ENCODE measurements at places on chromosomes 3 and 15.
A peak's percentile ranks its signal among the peaks of the same experiment; 100 is the strongest.

GRCh38 chr3:184158404-184158803, 3.2 kb downstream of the DVL3 start:
- no peak for DNase-seq

- no peak for DNase-seq
Observed at GRCh38 chr3:50450209-50450921, 53.1 kb downstream of the CACNA2D2 start.

DNA sequence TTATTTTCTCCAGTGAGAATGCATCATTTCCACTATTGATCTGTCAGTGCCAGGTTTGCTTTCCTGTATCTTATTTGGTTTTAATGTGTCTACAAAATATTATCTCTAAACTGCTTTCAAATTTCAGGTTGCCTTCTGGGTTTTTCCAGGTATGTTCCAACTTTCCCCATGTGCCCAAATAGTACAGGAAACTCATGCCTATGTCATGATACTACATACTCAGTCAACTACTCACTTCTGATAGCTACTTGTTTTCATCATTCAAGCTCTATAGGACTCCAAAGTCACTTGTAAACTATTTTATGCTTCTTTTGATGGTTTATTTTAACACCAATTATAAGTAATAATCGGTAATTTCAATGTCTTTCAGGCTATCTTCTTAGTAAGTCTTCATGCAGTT, 134.8 kb upstream of the TTC14 start:
- DNase-seq = no peak

DNA sequence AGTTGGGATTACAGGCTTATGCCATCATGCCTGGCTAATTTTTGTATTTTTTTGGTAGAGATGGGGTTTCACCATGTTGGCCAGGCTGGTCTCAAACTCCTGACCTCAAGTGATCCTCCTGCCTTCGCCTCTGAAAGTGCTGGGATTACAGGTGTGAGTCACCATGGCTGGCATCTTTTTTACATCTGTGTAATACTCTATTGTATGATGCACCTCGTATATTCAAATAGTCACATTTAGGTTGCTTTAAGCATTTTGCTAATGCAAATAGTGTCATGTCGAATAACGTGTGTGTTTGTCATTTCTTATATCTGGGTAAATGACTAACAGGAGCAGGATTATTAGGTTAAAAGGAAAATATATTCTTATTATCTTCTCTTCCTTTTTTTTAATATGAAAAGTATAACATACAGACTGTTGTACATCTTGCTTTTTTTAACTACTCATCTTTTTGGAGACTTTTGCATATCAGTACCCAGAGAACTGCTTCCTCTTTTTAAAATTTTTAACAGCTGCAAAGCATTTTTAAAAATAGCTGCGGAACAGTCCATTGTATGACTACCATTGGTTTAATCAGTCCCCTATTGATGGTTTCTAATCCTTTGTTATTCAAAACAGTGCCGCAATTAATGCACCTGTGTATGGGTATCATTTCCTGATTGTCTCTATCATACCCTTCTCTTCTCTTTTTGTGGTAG, 13.4 kb downstream of the SCAMP5 start:
- DNase-seq = no peak

DNA sequence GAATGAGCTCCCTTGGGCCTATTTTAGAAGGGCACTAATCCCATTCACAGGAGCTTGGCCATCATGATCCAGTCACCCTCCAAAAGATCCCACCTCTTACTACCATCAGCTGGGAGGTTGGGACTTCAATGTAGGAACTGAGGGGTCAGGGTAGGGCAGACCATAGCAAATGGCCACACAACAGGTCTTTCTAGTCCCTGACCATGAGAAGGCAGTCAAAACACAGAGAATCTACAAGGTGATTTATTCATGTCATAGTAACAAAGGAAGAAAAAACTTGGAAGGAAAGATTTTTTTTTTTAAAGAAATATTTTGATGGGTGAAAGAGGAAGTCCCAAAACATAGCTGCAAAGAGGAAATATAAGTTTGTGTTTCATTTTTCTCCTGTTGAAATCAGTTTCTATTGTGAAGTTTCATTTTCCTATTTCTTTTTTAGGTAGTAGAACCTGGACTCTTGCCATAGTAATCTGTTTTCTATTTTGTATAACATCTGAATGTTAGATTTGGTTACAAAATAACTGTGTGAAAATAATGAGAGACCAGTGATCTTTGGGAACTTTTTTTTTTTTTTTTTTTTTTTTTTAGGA, 23.5 kb upstream of the TNFSF10 start:
- no peak for DNase-seq

GRCh38 chr3:66715806-66716205, 215.0 kb upstream of the LRIG1 start:
- DNase-seq = no peak

- peak; percentile 55 for DNase-seq
Observed at GRCh38 chr3:52428151-52429005, 16.5 kb downstream of the SEMA3G start.

DNA sequence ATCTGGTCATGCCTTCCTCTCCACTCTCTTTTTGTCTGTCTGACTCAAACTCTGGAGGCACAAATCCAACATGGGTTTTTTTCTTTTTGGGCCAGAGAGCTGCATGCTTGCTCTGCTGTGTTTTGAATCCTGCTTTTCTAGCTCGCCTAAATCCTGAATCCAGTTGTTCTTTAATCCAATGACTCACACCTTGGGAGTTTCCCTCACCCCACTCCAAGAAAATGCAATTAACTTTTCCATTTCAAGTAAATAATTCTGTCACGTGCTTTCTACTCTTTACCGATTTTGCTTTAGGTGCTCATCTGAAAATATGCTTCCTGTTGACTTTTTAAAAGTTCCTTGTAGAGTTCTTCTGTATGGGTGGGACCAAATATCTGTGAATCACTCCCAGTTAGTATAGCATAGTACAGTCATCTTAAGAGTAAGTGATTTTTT, 47.6 kb downstream of the SLMAP start:
- DNase-seq = peak; percentile 81

DNA sequence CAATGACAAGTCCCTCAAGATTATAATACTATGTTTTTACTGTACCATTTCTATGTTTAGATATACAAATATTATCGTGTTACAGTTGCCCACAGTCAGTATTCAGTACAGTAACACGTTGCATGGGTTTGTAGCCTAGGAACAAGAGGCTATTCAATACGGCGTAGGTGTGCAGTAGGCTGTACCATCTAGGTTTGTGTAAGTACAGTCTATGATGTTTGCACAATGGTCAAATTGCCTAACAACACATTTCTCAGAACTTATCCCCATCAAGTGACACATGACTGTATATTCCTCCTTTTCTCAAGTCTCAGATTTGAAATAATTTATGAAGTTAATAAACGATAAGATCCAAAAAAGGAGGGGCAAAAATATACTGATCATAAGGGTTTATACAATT, 21.7 kb downstream of the ZDHHC3 start:
- no peak for DNase-seq

DNA sequence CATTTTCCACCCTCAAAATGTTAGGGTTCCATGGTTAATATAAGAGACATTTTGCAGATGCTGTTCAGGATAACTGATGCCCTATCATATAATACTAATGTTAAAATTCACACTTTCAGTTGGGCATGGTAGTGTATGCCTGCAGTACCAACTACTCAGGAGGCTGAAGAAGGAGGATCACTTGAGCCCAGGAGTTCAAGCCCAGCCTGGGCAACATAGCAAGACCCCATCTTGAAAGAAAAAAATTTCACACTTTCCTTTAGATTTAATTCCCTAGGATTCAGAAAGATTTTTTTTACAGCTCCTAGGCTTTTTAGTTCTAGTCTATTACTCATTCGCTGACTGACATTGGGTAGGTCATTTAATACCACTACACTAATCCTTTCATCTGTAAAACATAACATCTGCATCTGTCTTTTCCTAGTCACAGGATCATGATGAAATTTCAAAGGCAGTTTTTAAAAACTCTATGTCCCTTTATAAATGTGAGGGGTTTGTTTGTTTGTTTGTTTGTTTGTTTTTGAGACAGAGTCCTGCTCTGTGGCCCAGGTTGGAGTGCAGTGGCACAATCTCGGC, 103.7 kb downstream of the MYO5A start:
- DNase-seq = no peak

- peak; percentile 16 for DNase-seq
Observed at GRCh38 chr3:59321881-59322540, 272.2 kb upstream of the CFAP20DC start.

- no peak for DNase-seq
Observed at GRCh38 chr3:17830788-17831187, 88.4 kb upstream of the TBC1D5 start.

- DNase-seq = no peak
Observed at GRCh38 chr15:35705030-35705883, 159.3 kb upstream of the DPH6 start.

DNA sequence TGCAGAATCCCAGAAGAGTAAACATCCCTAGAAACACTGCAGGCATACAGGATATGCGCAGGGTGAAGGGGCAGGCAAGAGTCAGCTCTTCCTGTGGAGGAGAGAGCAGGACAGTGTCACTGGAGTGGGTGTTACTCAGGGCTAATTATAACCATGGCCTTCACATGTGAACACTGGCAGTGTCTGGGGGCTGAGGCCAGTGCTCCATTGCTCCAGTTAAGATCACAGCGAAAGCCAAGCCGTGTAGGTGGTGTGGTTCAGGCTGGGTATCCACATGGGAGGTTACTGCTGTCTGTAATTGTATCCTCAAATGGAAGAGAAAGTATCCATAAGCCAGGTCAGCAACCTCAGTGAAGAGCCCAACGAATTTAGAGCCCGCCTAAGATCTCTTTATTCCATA, 84.6 kb downstream of the MESD start:
- DNase-seq = no peak

- no peak for DNase-seq
Observed at GRCh38 chr15:31259562-31260252, 66.9 kb upstream of the KLF13 start.

DNA sequence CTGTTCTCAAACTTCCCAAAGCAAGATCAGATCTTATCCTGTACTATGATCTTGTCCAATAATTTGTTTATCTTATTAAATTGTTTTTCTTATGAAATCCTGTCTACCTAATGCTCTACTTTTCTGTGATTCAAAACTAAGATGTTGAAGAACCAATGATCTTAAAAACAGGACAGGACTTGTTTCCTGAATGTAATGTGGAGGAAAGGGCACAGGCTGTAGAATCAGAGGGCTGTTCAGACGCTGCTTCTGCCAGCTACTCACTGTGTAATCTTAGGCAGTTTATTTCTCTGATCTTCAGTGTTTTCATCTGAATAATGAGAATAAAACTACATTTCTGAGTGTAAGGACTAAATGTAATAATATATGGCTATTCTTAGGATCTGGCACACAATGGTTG, 20.1 kb upstream of the DMXL2 start:
- DNase-seq = no peak

- no peak for DNase-seq
Observed at GRCh38 chr3:70392227-70392626, 79.8 kb upstream of the MDFIC2 start.

GRCh38 chr3:111739311-111739911, 119.7 kb upstream of the PHLDB2 start:
- DNase-seq = no peak

GRCh38 chr15:51004103-51004551, 90.6 kb downstream of the TNFAIP8L3 start:
- DNase-seq = no peak

DNA sequence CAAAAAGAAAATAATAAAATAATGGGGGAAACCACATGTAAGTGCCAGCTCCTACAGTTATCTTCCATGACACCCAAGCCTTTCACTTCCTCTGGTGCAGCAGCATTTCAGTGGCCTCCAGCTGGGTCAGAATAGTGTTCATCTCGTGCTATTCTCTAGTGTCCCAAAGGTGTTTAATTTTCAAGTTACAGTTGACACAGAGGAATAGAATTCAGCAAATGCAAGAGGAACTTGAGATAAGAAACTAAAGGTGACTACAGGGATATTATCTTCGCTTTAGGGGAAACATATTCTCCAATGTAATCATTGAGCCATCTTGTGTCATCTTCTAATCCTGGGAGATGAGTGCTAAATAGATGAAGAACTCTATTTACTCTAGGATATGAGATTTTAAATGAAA, 212.8 kb downstream of the EPHA3 start:
- DNase-seq = no peak

DNA sequence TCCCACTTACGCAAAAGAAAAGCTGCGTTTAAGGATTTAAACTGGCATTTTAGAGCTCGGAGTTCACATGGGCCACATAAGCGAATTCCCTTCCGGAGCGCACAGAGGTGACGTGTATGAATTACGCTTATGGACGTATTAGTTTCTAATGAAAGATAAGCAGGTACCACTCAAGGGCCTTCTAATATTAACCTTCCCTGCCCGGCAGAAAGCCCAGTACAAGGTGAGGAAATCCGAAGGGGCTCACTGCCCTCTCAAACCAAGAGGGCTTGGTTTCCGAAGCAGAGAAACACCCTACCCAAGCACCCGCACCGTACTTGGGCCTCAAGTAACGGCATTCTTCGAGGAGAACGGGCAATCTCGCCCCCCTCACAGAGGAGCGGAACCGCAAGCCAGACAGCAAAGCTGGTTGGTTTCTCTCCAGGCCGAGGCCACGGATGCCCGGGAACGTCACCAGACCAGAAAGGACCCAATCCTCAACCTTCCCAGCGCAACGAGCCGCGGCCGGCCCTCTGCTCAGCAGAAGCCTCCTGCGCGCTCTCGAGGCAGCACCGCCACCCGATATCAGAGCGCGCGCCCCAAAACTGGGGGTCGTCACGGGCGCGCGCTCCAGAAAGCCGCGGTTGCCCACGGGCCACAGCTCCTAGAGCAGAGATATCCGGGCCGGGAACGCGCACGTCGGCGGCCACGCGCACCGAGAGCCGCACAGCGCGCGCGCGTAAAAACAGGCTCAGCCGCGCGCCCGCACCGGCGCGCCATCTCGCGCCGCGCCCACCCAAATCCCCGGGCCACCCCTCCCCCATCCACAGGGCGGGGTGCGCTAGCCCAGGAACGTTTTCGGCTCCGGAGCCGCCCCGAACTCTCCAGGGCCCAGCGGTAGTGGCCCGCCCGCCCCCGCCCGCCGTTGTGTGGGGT, 676 bp downstream of the QRICH1 start:
- DNase-seq = peak; percentile 22

GRCh38 chr15:34696506-34696905, 58.3 kb downstream of the GJD2 start:
- no peak for DNase-seq
